ENCODE measurements at places on chromosomes 12 and 14.

- DNase-seq, result no peak
Measured at GRCh38 chr14:64281805-64282204, 12.4 kb downstream of the ESR2 start.

DNA sequence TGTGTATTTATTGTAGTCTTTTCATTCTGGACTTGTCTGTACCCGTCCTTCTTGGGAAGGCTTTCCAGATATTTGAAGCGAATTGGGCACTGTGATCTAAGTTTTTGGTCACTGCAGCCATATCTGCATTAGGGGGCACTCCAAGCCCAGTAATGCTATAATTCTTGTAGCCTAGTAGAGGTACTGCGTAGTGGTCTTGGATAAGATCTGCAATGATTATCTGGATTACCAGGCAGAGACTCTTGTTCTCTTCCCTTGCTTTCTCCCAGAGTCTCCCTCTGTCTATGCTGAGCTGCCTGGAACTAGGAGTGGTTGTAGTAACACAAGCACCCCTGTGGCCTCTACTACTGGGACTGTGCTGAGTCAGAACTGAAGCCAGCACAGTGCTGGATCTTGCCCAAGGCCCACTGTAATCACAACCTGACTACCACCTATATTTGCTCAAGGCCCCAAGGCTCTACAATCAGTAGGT, 30.0 kb downstream of the SLC38A2 start:
- no peak for DNase-seq

GRCh38 chr14:54746019-54746418, 156.6 kb downstream of the GCH1 start:
- no peak for DNase-seq

DNA sequence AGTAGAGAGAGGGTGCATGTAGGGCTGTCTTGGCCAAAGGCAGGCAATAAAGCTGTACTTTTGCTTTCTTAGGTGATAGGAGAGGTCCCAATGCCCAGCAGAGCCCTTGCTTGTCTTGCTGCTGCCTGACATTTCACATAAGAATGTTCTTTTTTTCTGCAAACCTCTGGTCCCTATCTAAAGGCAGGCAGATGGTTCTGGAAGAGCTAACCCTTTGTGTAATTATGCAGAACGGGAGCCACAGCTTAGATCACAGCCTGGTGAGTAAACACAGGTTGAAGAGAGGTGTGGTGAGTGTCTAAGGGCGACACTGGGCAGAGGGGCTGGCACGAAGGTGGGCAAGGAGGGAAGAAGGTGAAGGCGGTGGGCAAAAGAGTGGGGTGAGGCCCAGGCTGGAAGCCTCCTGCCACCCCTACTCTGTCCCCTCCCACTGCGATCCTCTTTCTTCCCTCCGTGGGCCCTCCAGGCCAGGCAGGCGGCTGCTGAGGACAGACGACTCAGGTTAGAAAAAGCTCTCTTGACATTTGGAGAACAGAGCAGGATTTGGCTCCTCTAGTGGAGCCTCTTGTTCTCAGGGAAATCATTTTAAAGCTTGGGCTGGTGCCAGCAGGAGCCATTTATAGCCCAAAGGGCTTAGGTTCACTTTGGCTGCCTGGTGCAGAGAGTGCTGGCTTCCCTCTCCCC, 42.8 kb downstream of the PRMT8 start:
- DNase-seq, result no peak

DNA sequence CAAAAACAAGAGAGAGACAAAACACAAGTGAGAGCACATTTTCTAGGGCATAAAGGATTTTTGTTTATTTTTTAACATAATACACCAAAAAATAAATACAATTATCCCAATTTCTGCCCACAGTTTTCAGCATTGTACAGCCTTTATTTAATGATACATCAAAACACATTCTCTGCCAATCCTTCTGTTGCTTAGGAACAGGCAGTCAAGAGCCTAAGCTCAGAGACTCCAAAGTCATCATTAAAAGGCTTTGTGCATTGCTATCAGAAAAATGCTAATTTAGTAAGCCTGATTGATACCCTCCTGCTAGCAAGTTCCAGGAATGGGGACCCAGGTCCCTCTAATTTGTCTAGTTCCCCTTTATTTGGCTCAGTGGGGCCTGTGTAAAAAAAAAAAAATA, 536.5 kb downstream of the RPS29 start:
- DNase-seq, result no peak

DNA sequence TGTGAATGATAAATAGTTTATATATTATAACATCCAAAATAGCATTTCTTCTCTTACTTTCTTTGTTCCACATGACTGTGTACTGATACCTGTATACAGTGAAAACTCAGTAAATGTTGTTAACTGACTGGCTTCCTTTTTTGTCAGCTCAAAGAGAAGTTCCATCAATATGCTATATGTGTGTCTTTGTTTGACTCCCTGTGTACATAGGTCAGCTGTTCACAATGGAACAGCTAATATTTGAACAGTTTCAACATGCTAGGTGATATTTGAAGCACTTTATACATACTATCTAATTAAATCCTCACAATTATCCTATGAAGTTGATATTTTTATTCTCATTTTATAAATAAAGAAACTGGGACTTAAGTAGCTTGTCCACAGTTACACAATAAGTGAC, 15.3 kb upstream of the KICS2 start:
- DNase-seq, result no peak

DNA sequence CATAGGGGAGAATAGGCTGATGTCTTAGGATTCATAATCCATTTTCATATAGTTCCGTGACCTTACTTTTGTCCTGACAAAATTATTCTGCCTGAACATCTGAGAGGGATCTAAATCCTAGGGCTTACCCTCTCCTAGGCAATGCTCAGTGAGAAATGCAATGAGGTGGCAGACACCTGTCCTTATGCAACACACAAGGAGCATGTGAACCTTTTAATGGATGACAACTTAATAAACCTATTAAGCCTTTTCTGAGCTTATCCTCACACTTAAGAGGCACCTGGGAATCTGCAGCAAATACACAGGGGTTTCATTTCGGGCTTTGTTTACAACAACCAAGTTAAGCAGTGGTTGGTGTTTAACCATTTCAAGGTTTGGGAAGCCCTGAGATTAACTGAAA, 24.6 kb downstream of the SINHCAF start:
- DNase-seq, result no peak

DNA sequence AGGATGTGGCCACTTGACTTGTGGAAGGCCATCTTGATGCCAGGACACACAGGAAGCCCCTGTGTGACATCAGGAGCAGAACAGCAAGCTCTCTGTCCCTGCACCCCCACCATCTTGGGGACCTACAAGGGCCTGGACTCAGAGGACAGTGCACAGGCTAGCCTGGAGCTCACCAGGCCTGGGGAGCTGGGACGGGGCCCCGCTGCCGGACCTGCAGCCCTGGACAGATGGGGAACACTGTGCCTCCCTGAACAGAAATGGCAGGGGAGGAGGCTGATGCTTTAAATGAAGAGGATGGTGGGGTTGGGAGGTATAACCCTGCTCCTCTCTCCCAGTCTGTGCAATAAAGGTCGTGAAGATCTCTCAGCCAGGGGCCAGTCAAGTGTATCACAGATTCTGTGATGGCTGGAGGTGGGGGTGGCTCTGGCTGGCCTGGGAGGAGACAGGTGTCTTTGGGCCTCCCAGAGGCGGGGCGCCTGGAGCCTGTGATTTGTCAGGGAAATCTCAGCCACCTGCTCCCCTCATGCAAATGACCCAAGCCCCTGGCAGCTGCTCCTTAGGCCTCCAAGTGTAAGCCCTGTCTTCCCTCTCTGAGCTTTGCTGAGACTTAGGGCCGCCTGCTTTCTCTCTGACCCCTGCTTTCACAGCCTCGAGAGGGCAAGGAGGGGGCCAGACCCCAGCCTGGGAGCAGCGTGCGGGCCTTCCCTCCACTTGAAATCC, 1.1 kb upstream of the GNB3 start:
- DNase-seq, result no peak

- DNase-seq, result no peak
Measured at GRCh38 chr14:67515386-67516079, 17.6 kb upstream of the PLEKHH1 start.

GRCh38 chr12:105060715-105061378, 23.4 kb downstream of the ALDH1L2 start:
- no peak for DNase-seq

DNA sequence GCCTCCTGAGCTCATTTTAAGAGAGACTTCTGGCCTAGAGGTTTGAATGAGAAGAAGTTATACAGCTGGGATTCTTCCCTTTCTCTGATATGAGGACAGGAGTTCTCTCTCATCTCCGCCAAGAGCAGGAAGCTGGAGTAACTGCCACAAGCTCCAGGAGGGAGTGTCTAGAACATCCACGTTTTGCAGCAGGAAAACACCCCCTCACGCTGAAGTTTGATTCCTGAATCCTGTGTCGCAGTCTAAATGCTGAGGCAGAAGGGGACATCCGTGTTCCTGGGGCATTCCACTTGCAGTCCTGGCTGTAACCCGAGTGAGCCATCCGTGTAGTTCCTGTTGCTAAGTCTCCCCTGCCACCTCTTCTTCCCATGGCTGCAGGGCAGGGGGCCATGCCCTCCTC, 38.3 kb downstream of the NTF3 start:
- DNase-seq, result no peak
